ENCODE measurements at places on chromosomes 13 and 19.

GRCh38 chr19:49442354-49442753, 1.0 kb upstream of the SLC17A7 start:
- DNase-seq: no peak

GRCh38 chr19:31315652-31316051, 33.6 kb downstream of the TSHZ3 start:
- no peak for DNase-seq

- no peak for DNase-seq
Measured at GRCh38 chr19:14127929-14128509, 8.4 kb downstream of the ASF1B start.

- no peak for DNase-seq
Measured at GRCh38 chr13:43021926-43022670, 1.3 kb upstream of the DNAJC15 start.

DNA sequence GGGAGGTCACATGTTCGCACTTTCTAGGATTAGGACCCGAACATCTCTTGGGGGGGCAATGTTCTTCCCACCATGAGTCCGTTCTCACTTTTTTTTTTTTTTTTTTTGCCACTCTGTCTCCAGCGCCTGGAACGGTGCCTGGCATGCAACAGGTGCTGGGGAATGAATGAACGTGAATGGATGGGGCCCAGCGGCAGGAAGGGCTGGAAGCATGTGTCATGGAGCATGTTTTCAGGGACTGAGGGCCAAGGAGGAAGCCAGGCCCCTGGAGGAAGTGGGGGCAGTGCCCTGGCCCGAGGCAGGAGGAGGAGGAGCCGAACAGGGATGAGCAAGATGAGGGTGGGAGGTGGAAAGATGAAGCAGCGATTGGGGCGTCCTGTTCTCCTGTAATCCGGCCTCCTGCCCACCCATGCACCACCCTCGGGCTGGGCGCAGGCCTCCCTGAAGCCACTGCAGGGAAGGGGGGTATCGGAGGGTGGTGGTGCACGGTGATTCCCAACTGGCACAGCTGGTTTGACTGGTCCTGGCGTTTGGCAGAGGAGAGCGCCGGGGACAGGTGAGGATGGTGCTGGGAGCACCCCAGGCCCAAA, 8.8 kb upstream of the SULT2B1 start:
- DNase-seq: peak; percentile 24

GRCh38 chr13:41562541-41563178, 105.3 kb downstream of the RGCC start:
- DNase-seq: peak; percentile 37

GRCh38 chr13:45446181-45446580, 18.6 kb upstream of the COG3 start:
- no peak for DNase-seq

DNA sequence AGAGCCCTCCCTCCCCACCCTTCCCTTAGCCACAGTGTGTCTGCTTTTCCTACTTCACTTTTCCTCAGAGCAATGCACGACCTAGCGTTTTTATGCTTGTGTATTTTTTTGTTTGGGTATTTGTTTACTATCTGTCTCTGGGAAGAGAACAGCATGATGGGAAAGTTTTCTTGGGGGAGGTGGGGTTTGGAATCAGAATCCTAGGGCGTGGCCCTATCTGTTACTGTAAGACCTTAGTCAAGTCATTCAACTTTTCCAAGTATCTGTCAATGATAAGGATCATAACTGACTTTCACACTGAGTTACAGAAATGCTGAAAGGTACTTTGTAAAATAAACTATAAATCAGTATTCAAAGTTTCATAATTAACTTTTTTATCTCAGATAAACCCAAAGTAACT, 146.3 kb upstream of the WASF3 start:
- DNase-seq: no peak

- no peak for DNase-seq
Measured at GRCh38 chr13:41117869-41118268, 14.7 kb downstream of the KBTBD6 start.

GRCh38 chr13:76641056-76641455, 245.1 kb downstream of the KCTD12 start:
- DNase-seq: no peak

DNA sequence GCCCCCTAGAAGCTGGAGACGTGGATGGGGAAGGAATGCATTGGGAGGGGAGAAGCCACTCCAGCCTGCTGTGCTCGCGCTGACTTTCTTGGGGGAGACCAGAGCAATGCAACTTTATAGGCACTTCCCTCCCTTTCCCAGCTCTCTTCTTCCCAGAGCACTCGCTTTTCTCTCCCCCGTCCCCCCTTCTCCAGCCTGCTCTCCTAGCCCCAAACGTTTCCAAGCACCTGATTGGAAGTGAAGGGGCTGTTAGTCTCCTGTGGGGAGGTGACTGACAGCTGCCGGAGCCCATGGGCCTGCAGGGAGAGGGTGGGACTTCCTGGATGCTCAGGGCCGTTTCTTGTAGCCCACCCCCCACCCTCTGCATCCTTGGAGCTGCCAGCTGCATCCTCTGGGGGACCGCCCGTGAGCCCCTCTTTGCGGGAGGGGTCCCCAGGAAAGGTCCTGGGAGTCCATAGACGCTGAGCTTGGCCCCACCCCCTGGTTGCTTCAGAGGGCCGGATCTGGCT, 2.5 kb downstream of the HDGFL2 start:
- DNase-seq: peak; percentile 78

GRCh38 chr13:103081435-103081834, 15.2 kb upstream of the SLC10A2 start:
- no peak for DNase-seq

DNA sequence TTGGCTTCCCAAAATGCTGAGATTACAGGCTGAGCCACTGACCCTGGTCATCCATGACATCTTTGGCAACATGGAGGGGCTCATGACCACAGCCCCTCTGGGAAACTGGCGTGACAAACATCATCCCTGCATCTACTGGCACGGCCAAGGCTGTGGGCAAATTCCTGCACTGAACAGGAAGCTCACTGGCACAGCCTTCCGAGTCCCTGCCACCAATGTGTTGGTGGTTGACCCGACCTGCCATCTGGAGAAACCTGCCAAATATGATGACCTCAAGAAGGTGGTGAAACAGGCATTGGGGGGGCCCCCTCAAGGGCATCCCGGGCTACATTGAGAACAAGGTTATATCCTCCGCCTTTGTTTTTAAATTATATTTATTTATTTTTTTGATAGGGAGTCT, 8.9 kb upstream of the ACP5 start:
- DNase-seq: no peak

- DNase-seq: no peak
Measured at GRCh38 chr19:5507065-5507909, 52.1 kb downstream of the ZNRF4 start.

- DNase-seq: no peak
Measured at GRCh38 chr19:45115809-45116615, 23.0 kb downstream of the PPP1R37 start.

DNA sequence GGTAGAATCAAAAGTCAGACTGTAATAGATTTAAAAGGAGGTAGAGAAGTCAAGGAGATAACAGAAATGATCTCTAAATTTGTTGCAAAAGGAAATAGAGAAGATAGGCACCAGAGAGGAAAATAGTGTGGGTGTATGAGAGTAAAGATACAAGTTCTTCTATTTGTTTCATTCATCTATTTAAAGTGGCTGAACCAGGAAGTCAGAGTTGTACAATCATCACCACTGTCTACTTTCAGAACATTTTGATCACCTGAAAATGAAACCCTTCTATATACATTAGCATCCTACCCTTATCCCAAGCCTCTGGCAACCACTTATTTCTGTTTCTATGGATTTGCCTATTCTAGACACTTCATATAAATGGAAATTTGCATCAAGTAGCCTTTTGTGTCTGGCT, 36.7 kb downstream of the INTS6 start:
- DNase-seq: no peak

- DNase-seq: no peak
Measured at GRCh38 chr19:42313840-42314755, 989 bp downstream of the TMEM145 start.

DNA sequence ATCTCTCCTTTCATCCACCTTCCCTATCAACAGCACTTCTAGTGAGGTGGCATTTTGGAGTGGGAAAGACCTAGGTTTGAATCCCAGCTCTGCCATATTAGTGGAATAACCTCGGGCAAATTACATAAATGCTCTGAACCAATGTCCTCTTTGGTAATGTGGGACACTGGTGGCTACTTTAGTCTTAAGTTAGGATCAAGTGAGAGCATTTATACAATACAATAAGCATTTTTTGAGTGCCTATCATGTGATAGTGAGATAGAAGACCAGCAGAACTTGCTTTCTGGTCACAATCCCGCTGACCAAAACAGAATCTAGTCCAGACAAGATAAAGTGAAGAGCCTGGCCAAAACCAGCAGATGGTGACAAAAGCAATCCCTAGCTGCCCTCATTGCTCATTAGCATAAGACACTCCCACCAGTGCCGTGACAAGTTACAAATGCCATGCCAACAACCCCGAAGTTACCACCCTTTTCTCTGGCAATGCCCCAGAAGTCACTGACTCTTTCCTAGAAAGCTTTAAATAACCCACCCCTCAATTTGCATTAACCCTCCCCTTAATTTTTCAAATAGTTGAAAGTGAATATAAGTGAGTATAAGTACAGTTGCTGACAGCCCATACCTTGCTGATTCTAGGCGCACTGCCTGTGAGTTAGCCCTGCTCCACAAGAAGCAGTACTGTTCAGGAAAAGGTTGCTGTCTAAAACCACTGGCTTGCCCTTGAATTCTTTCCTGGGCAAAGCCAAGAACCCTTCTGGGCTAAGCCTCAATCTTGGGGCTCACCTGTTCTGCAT, 28.9 kb upstream of the KPNA3 start:
- DNase-seq: no peak

DNA sequence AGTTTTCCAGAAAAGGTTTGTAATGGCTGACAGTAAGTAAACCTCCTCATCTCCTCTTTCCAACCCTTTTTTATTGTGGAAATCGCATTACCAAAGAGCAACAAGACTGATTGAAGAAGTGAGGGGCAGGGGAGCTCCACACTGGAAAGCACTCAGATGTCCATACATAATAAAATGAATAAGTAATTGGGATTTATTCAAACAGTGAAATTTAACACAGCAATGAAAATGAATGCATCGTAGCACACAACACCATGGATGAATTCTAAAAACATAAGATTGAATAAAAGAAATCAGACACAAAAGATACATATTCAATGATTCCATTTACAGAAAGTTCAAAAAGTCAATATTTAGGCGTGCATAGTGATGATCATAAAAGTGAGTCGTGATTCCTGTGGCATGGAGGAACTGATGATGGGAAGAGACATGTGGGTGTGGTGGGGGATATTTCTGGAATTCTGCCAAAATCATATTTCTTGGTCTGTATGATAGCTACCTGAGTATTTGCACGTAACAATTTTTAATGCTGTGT, 18.8 kb downstream of the FAM216B start:
- no peak for DNase-seq

DNA sequence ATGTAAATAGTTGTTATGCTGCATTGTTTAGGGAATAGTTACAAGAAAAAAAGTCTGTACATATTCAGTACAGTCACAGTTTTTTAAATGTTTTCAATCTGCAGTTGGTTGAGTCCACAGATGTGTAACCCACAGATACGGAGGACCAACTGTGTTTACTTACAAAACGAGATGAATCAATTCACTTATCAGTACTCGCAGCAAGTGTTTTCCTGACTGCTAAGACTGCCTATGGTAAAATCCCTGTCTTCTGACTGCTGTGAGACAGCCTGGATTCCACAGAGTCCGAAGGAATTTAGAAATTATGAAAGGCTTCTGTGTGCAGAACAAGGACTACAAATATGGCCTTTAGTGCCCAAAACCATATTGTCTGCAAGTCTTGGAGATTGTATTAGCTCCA, 45.7 kb upstream of the C1QTNF9 start:
- peak; percentile 26 for DNase-seq
